Hepatocyte (in vitro differentiated cells): ENCODE measurements at places on chromosomes 4 and X. TPM values are rescaled to one million over a fixed set of nuclear protein-coding genes. Genes with fewer than 3 reads are reported as not detected.

DNA sequence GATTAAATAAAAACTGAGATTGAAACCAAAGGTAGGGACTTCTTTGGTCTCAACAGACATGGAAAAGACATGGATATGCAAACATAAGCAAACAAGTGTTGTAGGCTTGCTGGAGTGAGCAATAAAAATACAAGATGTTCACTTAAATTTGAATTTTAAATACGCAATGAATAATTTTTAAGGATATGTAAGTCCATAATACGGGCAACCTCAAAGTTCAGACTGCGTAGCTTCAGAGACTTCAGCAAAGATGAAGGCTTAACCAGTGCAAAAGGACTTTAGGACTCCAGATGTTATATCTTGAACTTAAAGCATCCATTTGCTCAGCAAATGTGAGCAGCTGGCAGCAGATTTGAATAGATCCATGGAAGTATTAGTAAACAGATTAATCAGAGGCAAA is 549.3 kb downstream of the ARAP2 start:
- DNase-seq, result no peak

DNA sequence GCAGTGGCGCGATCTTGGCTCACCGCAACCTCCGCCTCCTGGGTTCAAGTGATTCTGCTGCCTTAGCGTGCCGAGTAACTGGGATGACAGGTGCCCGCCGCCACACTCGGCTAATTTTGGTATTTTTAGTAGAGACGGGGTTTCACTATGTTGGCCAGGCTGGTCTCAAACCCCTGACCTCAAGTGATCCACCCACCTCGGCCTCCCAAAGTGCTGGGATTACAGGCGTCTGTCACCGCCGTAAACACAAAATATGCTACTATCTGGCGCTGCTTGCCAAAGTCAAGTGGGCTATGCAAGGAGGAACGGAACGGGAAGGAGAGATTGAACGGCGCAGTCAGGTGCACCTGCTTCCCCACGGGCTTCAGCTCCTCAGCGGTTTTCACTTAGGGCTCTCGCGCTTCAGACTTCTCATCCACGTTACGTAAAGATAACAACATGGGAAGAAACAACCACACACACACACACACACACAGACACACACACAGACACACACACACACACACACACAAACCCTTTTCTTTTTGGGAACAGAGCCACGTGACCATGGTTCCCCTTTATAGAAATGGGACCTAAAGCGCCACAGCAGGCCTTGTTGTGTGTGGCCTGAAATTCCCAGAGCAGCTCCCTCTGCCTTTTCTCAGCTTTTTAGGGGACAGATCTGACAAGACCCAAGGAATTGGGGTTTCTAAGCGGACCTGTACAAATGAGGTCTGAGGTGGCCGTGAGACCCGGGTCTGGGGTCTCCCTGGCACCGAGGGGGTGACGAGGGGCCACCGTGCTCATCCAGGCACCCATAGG is 1.5 kb downstream of the P2RY8 start:
- no peak for DNase-seq

- DNase-seq, result no peak
Measured at GRCh38 chr4:1976416-1977352, 32.1 kb downstream of the NELFA start.

- no peak for DNase-seq
Measured at GRCh38 chr4:123891881-123892280, 495.3 kb downstream of the SPRY1 start.

DNA sequence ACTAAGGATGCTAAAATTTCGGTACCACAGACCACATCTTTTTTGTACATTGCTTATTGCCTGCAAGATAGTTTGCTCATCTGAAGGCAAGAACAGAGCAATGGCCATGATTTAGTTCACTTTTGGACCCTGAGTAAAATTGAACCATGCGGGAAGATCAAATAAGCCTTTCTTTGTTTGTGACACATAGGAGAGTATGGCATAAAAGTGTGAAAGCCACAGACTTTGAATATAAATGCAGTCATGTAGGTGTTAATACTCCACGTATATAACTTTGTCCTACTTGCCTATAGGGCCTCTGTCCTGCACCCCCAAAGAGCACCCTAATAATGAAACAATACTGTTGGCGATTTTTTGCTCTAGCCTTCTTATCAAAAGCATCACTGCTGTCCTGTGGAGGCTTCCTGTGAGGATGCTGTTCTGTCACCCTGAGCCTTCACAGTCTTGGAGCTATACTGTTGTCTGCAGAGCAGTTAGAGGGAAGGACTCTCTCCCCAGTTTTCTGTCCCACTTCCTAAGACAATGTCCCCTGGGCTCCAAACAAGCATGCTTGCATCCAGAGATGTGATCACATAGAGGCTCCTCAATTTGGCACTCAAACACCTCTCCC is 10.2 kb upstream of the CXCL13 start:
- no peak for DNase-seq

DNA sequence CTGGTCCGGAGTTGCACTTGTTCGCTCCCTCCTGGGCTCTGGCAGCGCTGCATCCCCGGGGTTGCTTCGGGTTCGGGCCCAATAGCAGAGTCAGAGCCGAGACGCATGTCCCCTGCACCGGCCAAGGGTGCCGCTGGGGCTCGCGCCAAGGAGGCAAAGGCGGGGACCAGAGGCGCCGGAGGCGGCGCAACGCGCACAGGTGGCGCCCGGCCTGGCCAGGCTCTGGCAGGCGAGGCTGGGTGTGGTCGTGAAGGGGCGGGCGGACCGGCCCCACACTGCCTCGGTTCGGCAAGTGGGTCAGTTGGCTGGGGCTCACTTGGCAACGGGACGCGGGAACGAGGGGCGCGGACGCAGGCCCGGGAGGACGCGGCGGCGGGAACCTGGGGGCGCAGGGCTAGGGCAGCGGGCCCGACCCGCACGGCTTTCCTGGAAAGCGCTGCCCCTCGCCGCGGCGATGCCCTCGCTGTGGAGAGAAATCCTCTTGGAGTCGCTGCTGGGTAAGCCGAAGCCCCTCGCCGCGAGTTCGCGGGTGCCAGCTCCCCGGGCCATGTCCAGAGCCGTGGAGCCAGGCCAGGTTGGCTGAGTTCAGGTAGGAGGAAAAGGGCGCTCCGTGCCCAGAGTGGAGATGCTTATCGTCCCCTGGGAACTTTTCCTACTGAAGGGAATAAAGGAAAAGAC is at the start of gene CWH43:
TSS of gene CWH43 (plus strand) at position 300 of the 678 bp plus-strand sequence. CDS start at position 455, 155 bp downstream.
- no peak for DNase-seq

DNA sequence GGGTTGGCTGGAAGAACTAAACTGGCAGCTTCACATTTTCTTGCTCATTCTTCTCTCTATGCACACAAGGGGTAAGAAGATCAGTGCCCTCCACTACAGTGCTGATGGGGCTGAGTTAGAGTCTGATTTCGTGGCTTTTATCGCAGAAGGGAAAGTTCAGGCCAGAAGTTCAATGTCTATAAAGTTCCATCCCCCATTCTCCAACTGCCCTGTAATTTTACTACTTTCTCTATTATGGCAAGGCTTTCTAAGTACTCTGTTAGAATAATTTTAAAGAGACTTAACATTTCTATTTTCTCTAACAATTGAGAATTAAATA is 293.9 kb downstream of the BMPR1B start:
- DNase-seq, result no peak

GRCh38 chr4:139624441-139625092 is 41.1 kb upstream of the MGST2 start:
- no peak for DNase-seq

DNA sequence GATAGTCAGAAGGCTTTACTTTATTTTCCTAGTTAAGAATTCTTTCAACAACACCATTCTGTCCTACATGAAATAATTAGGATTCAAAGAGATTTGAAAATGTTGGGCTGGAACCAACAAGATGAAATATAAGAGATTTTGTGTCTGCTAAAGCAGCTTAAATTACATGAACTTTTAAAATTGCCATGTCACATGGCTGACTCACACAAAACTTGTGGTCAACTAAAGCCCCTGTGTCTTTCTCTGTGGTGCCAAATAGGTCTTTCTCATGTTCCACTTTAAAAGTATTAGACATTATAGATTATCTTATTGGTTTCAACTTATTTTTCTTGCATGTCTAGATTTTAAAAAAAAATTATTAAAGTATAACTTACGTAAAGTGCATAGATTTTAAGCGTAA is 60.8 kb upstream of the FHL1 start:
- DNase-seq, result no peak

- DNase-seq, result peak; percentile 34
Measured at GRCh38 chrX:134377537-134377936, 82.4 kb upstream of the HPRT1 start.

GRCh38 chr4:86955888-86956451 is 21.2 kb downstream of the AFF1 start:
- no peak for DNase-seq

DNA sequence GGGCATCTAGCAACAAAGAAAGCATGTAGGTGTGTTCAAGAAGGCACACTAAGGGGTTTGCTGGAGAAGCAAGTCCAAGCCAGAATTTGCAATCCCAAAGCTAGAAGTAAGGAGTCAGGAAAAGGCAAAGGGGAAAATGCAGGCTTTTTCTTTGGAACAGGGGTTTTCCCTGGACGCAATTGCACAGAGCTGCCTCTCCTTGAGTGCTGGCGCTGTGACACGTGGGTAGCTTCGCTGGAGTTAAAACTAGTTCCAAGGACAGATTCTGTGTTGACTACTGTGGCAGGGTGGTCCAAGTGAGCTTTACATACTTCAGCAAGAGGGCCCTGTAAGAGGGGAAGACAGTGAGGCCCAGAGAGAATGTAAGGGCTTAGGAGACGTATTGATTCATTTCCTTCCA is 277.1 kb downstream of the ADGRA3 start:
- peak; percentile 46 for DNase-seq

GRCh38 chr4:152806501-152807125 is 26.9 kb downstream of the ARFIP1 start:
- no peak for DNase-seq

DNA sequence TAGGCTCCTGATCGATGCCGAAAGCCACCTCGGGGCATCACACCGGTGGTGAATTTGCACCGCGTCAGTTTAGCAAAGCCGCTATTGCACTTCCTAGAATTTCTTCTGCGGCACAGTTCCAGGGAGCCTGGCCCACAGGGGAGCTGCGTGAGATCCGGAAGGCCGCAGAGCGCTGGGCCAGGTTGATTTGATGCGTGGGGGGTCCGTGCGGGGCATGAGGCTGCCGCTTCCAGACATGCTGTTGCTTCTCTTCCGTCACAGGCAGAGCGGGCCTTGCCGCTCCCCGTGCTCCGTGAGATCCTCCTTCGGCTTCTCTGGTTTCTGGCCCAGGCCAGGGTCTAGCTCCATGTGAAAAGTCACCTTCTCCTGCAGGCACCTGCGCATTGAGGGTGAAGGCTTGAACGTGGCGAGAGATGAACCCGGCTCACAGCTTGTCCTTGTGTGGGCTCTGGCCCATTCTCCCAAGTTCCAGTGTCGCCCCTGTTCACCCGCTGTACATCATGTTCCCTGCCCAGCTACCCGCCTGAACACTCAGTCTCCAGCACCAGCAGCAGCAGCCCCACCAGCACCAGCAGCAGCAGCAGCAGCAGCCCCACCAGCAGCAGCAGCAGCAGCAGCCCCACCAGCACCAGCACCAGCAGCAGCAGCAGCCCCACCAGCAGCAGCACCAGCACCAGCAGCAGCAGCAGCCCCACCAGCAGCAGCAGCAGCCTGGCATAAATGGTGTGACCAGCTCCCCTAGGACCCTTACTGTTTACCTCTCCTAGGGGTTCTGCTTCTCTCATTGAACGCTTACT is 131.2 kb downstream of the TRIML1 start:
- DNase-seq, result no peak

DNA sequence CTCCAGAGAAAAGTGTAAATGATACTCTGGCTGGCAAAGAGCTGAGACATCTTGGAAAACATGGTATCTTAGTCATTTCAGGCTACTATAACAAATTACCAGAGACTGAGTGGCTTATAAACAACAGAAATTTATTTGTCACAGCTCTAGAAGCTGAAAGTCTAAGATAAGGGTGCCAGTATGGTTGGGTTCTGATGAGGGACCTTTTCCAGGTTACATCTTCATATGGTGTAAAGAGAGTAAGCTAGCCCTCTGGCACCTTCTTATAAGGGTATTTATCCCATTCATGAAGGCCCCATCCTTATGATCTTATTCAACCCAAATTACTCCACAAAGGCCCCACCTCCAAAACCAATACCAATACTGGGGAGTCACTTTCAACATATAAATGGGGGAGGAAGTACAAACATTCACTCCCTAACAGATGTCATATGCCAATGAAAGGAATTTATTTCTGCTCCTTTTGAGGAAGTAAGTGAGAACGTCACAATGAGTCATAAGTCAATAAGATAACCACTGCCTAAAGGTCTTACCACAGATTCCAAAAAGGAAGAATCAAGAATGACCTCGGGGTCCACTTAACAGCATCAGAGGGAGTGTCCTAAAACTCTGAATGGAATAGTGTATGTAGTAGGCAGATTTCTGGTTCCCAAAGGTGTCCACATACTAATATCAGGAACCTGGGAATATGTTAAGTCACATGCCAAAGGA is 246.6 kb downstream of the OPHN1 start:
- no peak for DNase-seq

DNA sequence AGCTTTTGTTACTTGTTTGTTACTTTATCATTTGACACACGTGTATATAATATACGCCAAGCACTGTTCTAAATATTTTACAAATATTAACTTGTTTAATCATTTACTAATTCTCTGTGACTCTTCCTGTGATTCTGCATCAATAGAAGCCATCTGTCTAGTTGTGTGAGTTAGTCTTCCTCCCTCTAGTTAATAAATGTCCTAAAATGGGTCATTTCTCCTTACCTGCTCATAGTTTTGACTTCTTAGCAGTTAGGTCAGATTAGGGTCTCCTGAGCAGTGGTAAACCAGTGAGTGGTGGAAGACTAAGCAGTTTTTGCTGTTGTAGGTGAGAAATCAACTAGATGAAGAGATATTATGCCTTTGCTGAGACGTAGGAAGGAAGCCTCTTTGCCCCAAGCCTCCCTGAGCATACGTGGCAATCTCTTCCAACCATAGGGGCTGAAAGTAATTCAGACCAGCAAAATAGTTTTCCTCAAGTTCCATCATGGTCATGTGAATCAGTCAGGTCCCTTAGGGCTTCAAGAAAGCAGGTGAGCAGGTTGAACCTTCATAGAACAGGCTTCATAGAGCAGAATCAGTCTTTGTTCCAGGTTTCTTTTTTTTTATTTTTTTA is 38.7 kb upstream of the THOC2 start:
- DNase-seq, result no peak

- DNase-seq, result no peak
Measured at GRCh38 chr4:81808011-81808672, 336.4 kb upstream of the RASGEF1B start.

GRCh38 chr4:41119867-41120295 is 94.5 kb downstream of the APBB2 start:
- DNase-seq, result no peak

The CT45A10 gene
- not detected in 2 replicates for polyA plus RNA-seq

The ABLIM2 gene
- polyA plus RNA-seq, result 2.0 and 3.3 TPM in 2 replicates

The SMIM10 gene
- 2.6 and 3.4 TPM in 2 replicates for polyA plus RNA-seq

The LANCL3 gene
- 0.28 and 0.30 TPM in 2 replicates for polyA plus RNA-seq

The GRID2 gene
- polyA plus RNA-seq, result 0.11 and 0.53 TPM in 2 replicates

The SPANXN4 gene
- polyA plus RNA-seq, result not detected in 2 replicates

The CFAP47 gene
- polyA plus RNA-seq, result 0.23 TPM in 1 of 2 replicates, not detected in the other

The SLC6A14 gene
- 0.05 TPM in 1 of 2 replicates, not detected in the other for polyA plus RNA-seq

The NPNT gene
- polyA plus RNA-seq, result 231 and 233 TPM in 2 replicates
